Osteoblast (primary cell): ENCODE measurements at places on chromosomes 4 and X. TPM values are rescaled to one million over a fixed set of nuclear protein-coding genes. Genes with fewer than 3 reads are reported as not detected.

DNA sequence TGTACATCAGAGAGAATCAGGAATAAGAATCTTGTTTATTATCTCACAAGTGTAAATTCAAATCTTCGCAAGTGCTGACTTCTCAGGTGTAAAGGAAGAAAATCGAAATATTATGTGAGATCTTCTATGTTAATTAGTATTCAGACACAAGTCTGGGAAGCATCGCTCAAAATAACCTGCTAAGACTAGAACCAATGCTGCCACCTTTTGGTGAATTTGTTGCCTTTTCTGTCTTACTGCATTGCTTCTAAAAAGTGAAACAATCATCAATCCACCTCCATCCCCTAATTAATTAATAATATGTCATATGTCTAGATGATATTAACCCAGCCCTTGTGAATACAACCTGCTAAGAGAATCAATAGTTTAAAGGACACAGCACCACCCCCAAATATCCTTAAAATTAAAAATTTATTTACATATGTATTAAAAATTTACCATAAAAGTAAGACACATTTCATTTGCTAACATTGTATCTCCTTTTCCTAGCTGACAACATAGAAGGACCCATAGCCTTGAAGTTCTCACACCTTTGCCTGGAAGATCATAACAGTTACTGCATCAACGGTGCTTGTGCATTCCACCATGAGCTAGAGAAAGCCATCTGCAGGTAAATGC is 3.5 kb downstream of the EPGN start:
- H3K27me3 ChIP-seq = no peaks in the 10 kb centered on the region
- DNase-seq = peak; percentile 49
- H3K27ac ChIP-seq = no peak overlapping the region
- no peaks in the 10 kb centered on the region for H3K36me3 ChIP-seq
- H3K4me3 ChIP-seq = no peak overlapping the region
- no peaks in the 10 kb centered on the region for H3K4me1 ChIP-seq

DNA sequence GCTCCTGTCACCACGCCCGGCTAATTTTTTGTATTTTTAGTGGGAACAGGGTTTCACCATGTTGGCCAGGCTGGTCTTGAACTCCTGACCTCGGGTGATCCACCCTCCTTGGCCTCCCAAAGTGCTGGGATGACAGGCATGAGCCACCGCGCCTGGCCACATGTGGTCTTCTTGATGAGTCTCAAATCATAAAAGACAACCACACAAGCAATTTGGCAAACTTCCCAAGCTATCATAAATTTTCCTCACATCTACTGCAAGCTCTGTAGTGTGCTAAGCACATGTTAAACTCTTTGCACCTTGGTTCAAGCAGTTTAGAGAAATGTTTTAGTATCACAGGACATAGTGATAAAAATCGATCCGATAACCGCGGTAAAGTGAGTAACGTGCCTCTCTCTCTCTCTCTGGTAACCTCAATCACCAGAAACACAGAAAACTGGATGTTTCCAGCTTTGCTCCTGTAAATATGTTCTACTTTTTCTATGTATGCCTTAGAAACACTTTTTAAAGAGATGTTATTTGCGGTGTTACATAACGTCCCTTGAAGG is 256.8 kb downstream of the DHRSX start:
- H3K4me1 ChIP-seq = no peaks in the 10 kb centered on the region
- H3K36me3 ChIP-seq = no peaks in the 10 kb centered on the region
- H3K27ac ChIP-seq = no peak overlapping the region
- no peaks in the 10 kb centered on the region for H3K27me3 ChIP-seq

DNA sequence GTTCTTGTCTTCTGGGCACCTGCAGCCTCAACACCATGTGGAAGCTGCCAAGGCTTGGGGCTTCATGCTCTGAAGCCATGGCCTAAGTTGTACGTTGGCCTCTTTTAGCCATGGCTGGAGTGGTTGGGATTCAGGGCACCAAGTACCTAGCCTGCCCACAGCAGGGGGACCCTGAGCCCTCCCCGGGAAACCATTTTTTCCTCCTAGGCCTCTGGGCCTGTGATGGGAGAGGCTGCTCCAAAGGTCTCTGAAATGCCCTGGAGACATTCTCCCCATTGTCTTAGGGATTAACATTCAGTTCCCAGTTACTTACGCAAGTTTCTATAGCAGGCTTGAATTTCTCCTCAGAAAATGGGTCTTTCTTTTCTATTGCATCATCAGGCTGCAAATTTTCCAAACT is 269.3 kb downstream of the NAP1L3 start:
- no peak overlapping the region for H3K4me3 ChIP-seq
- no peaks in the 10 kb centered on the region for H3K27me3 ChIP-seq
- no peaks in the 10 kb centered on the region for H3K36me3 ChIP-seq
- DNase-seq = no peak
- H3K4me1 ChIP-seq = no peaks in the 10 kb centered on the region

DNA sequence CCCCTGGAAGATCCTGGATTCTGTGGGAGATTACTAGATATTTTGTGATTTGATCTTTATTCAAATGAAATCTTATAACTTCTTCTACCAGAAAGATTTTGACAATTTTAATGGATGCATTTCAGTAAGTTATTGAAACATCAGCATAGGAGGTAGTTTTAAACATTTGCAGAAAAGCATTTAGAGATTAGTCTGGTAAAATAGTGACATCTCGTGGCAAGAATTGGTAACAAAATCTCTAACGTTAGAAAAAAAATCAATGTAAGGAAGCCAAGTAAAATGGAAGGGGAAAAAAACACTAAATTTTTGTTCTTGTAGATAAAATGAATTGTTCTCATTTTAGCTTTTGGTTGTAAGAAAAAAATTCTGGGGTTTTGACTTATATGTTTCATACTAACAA is 73.3 kb downstream of the TASL start:
- H3K4me1 ChIP-seq = no peaks in the 10 kb centered on the region
- no peak overlapping the region for H3K4me3 ChIP-seq
- no peak overlapping the region for H3K27ac ChIP-seq
- peak; percentile 39 for DNase-seq

DNA sequence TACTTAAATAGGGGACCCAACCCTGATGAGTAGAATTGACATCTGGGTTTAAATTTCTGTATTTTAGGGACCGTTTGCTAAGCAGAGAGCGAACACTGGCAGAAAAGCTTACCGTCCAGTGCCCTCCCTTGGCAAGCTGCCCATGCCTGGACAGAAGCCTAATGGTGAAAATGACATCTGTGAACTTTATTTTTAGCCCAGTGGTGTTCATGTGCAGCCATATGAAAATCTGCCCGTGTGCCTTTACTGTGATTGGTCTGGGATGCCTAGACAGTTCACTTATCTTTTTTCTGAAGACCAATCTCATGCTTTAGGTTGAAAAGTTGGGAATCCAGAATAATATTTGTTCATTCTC is 1.1 kb downstream of the STBD1 start:
- no peak overlapping the region for H3K27ac ChIP-seq
- no peaks in the 10 kb centered on the region for H3K27me3 ChIP-seq
- peaks cover 11% of the 10 kb centered on the region for H3K4me1 ChIP-seq
- no peak for DNase-seq

The TRIM61 gene
- total RNA-seq = 3.8 and 4.7 TPM in 2 replicates

- no peaks in the 10 kb centered on the region for H3K36me3 ChIP-seq
- peaks cover 10% of the 10 kb centered on the region for H3K27me3 ChIP-seq
- H3K4me1 ChIP-seq = peaks cover 47% of the 10 kb centered on the region
- no peak for DNase-seq
- peak overlapping the region; percentile 85 for H3K27ac ChIP-seq
These were observed 20.6 kb upstream of the IRAK1 start for GRCh38 chrX:154040307-154040756.

DNA sequence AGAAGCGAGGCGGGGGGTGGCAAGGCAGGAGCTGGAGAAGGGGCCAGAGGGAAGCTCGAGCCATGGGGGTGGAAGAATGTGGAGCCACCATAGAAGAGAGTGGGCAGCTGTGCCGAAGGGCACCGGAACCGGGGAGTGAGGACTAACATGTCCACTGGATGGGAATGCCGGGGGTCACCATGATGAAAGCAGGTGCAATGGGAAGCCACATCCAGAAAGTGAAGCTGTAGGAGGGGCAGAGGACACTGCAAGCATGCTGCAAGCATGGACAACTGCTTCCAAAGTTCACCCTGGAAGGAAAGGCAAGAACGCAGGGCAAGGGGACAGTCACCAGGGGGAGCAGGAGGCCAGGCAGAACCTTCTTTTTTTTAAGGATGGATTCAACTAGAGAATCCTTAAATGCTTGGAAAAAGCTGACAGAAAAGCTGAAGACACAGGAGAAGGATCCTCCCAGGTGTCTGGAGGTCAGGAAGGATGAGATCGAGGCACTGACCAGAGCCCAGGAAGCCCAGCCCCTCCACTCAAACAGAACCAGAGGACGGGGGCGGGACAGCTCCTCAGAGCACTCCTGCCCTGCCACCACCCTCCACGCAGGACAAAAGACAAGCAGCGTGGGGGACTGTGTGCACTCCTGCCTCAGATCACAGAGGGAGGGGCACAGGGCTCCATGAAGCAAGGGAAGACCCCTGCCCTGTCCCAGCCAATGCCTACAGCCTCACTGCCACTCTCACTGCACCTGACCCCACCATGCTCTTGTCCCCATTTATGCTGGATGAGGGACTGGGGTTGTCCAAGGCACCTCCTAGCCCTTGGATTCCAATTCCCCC is 169.2 kb downstream of the AFAP1 start:
- H3K4me1 ChIP-seq = no peaks in the 10 kb centered on the region
- no peak overlapping the region for H3K27ac ChIP-seq
- peak; percentile 91 for DNase-seq
- H3K4me3 ChIP-seq = no peak overlapping the region
- H3K36me3 ChIP-seq = peaks cover 100% of the 10 kb centered on the region
- no peaks in the 10 kb centered on the region for H3K27me3 ChIP-seq

GRCh38 chr4:148196164-148196563 is 246.1 kb downstream of the NR3C2 start:
- no peaks in the 10 kb centered on the region for H3K4me1 ChIP-seq
- H3K27ac ChIP-seq = no peak overlapping the region
- no peaks in the 10 kb centered on the region for H3K36me3 ChIP-seq
- H3K4me3 ChIP-seq = no peak overlapping the region
- no peaks in the 10 kb centered on the region for H3K27me3 ChIP-seq
- DNase-seq = no peak

- H3K4me3 ChIP-seq = no peak overlapping the region
- H3K4me1 ChIP-seq = peaks cover 5% of the 10 kb centered on the region
- no peak overlapping the region for H3K27ac ChIP-seq
- no peaks in the 10 kb centered on the region for H3K27me3 ChIP-seq
- DNase-seq = no peak
These were observed 32.4 kb downstream of the CLDN22 start for GRCh38 chr4:183287677-183288076.

GRCh38 chrX:724256-724655 is 93.7 kb downstream of the SHOX start:
- no peak overlapping the region for H3K27ac ChIP-seq
- no peak for DNase-seq
- H3K4me3 ChIP-seq = no peak overlapping the region
- no peaks in the 10 kb centered on the region for H3K4me1 ChIP-seq

- H3K36me3 ChIP-seq = no peaks in the 10 kb centered on the region
- peaks cover under 1% of the 10 kb centered on the region for H3K4me1 ChIP-seq
- no peak overlapping the region for H3K4me3 ChIP-seq
- DNase-seq = no peak
- no peak overlapping the region for H3K27ac ChIP-seq
These were observed 5.7 kb upstream of the RAPGEF2 start for GRCh38 chr4:159097144-159097543.

DNA sequence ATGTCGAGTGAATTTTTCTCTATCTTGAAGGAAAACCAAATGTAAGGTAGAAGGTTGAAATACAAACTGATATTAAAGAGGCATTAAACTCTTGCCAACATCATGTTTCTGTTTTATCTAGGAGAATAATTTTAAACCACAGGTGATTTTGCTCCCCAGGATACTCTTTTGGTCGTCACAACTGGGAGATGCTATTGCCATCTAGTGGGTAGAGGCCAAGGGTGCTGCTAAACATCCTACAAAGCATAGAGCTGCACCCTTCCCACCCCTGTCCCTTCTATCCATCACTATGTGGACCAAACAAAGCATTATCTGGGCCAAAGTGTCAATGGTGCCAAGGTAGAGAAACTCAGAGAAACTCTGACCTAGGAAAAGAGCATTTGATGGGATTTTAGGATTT is 154.6 kb upstream of the MAGEB2 start:
- no peak overlapping the region for H3K27ac ChIP-seq
- H3K36me3 ChIP-seq = no peaks in the 10 kb centered on the region
- H3K27me3 ChIP-seq = no peaks in the 10 kb centered on the region
- no peak overlapping the region for H3K4me3 ChIP-seq
- DNase-seq = no peak
- H3K4me1 ChIP-seq = no peaks in the 10 kb centered on the region
